ENCODE measurements at places on chromosomes 7 and 10.

DNA sequence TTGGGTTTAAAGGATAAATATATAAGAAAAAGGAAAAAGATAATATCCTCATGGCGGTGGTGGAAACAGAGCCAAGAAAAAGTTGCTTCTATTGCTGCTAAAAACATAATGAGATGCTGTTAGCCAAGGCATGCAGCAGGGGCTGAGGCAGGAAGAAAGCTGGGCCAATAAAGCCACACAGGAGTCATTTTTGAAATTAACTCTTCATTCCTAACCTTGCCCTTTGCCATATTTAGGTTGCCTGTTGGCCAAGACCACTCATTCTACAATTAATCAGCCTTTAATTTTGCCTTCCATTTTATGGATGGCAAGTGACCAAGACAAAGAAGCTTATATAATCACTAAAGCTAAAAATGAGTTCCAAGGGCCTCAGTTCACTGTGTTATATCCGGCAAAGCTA, 58.2 kb downstream of the ARMH3 start:
- DNase-seq = no peak

- no peak for DNase-seq
Observed at GRCh38 chr7:66339141-66339540, 134.0 kb downstream of the TPST1 start.

- DNase-seq = no peak
Observed at GRCh38 chr7:66206934-66207240, 1.8 kb downstream of the TPST1 start.

DNA sequence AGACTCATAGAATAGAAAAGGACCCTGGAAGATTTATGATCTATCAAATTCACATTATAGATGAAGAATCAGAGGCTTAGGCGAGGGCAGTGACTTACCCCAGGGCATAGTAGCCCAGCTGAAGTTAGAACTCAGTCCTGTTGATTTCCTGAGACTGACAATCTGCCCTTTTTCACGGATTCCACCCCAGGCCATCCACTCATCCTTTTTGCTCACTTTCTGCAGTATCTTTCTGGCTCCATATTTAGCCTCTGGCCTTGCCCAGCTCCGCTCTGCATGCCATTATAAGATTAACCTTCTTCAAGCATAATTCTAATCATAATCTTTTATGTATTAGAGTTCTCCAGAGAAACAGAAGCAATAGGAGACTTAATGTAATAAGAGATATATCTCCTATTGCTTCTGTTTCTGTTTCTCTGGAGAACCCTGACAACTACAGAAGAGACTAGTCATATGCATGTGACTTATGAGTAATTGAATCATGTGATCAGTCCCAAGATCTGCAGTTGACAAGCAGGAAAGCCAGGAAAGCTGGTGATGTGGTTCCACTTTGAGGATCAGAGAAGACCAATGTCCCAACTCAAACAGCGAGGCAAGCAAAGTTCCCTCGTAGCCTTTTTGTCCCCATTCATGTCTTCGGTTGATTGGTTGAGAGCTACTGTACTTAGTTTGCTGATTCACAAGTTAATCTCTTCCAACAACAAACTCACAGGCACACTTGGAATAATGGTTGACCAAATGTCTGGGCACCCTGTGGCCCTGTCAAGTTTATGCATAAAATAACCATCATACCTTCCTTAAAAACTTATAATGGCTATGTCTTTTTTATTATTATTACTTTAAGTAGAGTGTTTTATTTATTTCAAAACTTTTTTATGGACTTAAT, 412.1 kb downstream of the SUGCT start:
- DNase-seq = peak; percentile 40

DNA sequence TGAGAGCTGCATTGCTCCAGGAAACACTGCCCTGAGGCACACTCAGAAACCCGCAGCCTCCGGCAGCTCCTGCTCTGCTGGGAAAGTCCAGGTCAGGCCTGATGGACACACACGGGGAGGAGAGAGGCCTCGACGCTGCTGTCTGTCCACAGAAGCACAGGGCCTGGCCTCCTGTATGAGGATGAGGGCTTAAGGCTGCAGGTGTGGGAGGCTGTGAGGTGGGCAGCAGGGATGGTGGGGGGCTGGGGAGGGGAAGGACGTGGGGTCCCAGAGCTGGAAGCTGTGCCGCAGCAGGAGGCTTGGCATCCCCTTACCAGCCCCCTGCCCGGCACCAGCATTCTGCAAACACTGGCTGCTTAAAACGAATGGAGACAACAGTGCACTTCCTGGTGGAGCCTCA, 186.2 kb downstream of the DNAJB6 start:
- no peak for DNase-seq

- DNase-seq = no peak
Observed at GRCh38 chr10:10730471-10731043, 287.1 kb upstream of the CELF2 start.

DNA sequence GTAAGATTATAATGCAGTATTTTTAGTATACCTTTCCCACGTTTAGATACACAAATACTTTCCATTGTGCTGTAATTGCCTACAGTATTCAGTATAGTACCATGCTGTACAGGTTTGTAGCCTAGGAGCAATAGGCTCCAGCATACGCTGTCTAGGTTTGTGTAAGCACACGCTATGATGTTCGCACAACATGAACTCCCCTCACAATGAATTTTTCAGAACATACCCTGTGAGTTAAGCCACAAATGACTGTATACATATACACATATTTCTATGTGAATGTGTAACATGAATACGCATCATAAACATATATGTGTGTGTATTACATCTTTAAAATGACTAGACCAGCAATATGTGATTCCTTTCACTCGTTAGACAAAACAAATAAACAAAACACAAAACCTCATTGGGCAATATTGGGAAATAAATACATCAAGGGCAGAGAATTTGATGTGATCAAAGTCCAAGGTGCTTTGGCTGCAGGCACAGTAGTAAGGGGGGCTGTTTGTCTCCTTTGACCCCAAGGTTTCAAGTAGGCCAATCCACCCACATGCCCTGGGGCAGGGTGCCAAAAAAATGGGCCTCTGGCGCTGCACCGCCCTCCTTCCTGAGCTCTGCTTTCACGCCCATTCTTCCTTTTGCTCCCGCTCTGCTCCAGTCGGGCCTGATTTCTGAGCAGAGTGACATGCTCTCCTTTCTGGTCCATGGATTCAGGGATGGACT, 33.9 kb downstream of the CHN2 start:
- DNase-seq = no peak

- no peak for DNase-seq
Observed at GRCh38 chr10:64345856-64346255, 824.7 kb downstream of the REEP3 start.

DNA sequence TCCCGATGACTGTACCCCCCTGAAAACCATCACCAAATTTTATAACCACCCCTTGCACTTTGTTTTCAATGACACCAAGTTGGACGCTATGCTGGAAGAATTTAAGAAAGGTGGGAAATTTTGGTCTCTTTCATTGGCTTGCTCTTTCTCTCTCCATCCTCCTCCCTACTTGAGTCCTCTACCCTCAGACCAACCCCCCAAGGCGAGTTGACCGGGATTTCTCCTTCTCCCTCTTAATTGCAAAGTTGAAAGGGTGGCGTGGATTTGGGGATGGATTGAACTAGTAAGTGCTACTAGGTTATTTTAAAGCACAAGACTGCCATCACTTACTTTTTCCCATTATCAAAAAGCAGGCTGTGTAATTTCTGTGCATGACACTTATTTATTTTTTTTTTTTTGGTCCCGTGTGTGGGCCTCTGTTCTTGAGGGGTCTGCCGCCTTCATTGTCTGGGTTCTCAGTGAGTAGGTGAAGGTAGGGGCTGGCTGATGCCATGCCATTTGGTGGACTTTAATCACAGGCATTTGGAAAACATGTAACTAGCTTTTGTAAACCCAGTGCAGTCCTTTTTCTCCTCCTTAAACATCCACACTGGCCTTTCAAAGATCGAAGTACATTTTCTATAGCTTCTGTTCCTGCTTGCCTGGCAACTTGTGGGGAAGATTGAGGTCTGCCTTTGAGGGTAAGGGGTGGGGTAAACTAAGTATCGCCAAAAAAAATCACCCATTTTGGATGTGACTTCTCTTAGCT, 2.1 kb downstream of the CNNM2 start:
- no peak for DNase-seq

DNA sequence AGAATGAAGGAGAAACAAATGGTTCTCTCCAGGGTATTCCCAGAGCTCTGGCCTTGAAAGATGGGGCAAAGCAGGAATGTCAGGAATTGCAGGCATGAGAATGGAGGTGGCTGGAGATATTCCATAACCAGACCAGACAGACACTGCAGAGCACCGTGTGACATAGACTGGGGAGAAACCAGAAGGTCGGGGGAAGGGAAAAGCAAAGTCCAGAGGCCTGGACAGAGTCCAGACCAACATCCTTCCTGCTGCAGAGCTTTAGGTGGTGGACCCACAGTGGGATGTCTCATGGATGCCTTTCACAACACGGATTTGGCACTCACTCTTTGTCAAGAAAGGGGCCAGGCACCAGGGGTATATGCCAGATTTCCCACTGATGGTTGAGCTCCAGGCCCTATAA, 177.2 kb upstream of the INHBA start:
- peak; percentile 92 for DNase-seq

GRCh38 chr10:30374353-30374752, 25.3 kb upstream of the MTPAP start:
- no peak for DNase-seq

GRCh38 chr7:44735403-44736165, 13.1 kb upstream of the ZMIZ2 start:
- peak; percentile 99 for DNase-seq

GRCh38 chr7:37118004-37118403, 330.7 kb downstream of the ELMO1 start:
- no peak for DNase-seq

DNA sequence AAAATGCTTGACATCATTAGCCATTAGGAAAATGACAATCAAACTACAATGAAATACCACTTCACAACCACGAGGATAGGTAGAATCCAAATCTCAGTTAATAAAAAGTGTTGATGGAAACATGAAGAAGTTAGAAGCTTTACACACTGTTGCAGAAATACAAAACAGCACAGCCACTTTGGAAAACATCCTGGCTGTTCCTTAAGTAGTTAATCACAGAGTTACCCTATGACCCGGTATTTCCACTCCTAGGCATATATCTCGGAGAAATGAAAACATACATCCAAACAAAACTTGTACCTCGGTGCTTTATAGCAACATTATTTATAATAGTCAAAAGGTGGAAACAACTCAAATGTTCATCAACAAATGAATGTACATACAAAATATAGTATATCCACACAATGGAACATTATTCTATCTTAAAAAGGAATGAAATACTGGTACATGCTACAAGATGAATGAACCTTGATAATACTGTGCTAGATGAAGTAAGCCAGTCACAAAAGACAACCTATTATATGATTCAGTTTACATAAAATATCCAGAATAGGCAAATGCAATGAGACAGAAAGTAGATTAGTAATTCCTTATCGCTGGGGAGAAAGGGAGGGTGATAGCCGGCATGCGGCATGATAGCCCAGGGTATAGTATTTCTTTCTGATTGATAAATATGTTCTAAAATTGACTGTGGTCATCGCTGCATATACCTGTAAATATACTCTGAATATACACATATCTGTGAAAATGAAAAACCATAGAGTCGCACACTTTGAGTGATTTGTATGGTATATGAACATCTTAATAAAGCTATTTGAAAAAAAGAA, 1.9 kb downstream of the VWDE start:
- no peak for DNase-seq

DNA sequence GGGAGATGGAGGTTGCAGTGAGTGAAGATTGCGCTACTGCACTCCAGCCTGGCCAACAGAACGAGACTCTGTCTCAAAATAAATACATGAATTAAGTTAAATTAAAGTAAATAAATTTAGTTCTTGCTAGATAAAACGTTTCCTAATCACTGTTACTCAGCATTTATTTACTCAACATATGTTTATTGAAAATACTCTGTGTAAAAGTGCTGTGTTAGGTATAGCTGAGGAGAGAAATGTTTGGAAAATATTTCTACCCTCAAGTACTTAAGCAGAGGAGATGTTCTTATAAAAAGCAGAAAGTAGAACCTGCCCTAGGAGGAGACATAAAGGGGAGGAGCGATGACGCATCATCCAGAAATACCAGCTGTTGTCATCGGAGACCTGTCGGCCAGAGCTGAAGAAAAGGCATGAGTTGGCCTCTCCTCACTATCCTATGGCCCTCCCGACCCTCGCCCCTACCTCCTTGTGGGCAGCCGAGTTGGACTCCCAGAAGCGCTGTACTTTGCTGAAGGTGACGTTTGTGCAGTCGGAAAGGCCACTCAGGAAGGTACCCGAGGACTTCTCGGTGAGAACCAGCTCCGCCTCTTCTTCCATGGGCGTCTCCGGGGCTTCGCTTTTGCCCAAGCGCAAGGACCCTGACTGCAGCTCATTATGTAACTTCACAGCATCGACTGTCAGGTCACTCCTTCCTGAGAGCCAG, 1.1 kb downstream of the RRP12 start:
- peak; percentile 85 for DNase-seq

DNA sequence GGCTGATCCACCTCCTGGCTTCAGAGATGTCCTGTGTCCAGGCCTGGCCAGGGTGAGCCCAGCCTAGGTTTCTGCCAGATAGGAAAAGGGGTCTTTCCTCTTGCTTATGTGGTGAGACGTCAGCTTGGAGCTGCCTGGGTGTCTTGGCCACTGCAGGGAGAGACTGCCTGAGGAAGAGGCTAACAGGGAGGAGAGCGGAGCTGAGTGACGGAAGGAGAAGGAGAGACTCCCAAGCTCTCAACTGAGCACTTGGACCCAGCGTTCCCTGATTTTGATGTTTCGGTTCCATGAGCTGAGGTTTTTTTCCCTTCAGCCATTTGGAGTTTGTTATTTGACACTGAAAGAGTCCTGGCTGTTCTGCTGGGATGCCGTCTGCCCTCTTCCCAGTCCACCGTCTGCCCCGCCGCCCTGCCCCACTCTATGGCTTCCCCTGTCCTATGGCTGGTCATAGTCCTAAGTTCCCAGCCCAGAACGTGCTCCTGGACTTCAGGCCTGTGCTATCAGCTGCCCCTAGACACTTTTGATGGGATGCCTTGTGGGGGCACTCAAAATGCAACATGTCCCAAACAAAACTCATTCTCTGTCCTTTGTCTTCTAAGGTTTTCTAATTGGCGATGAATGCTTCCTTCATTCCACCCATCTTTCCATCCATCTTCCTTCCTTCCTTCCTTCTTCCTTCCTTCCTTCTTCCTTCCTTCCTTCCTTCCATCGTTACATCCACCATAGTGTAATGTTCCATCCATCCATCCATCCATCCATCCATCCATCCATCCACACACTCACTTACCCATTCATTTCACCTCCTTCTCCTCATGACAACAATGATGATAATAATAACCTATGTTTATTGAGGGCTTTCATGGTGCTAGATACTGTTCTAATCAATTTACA, 20.3 kb upstream of the PCBD1 start:
- no peak for DNase-seq

DNA sequence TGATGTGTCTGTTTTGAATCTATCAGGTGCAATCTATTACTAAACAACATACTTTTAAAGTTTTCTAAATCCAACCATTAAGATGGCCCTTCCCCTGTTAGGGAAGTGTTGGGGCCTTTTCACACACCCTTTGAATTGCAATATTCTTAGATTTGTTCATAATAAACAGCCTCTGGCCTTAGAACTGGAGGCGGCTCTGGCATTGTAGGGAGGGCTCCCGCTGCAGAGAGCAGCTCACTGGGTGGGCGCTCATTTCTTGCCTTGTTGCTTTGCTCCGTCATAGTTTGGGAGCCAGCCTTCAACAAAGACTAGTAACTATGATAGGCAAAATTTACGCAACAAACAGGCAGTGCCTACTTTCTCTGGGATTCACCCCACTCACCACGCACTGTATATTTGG, 4.2 kb upstream of the HOXA10 start:
- DNase-seq = no peak

All from IMR-90 (cell line).